Testis (tissue), 5 donors: ENCODE measurements at places on chromosomes 6 and 20. TPM values are rescaled to one million over a fixed set of nuclear protein-coding genes. Genes with fewer than 3 reads are reported as not detected.
A peak's percentile ranks its signal among the peaks of the same experiment; 100 is the strongest.

DNA sequence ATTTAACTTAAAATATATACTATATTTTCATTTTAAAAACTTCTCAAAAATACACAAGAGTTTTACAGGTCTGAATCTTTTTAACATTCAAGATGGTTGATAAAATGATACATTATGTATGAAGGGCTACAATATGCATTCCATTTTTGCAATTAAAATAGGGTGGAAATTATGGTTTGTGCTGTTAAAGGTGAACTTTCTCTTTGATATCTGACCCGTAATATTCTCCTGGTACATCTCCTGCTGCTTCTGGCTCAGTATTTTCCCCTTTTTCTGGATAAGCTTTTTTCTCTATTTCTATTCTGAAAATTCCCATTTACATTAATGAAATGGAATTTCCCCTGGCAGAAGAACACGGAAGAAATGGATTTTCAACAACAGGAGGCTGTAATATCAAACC lies 27.4 kb upstream of the LCA5 start:
- no peak overlapping the region for H3K4me3 ChIP-seq
- H3K4me1 ChIP-seq: no peaks in the 10 kb centered on the region
- H3K36me3 ChIP-seq: no peaks in the 10 kb centered on the region
- H3K27ac ChIP-seq: no peak overlapping the region
- no peak for DNase-seq

- H3K36me3 ChIP-seq: no peaks in the 10 kb centered on the region
- peaks cover 11% of the 10 kb centered on the region for H3K4me1 ChIP-seq
- peak; percentile 55 for DNase-seq
- no peak overlapping the region for H3K27ac ChIP-seq
- no peak overlapping the region for H3K4me3 ChIP-seq
- no peaks in the 10 kb centered on the region for H3K27me3 ChIP-seq
Measured at GRCh38 chr20:11195899-11196558, 522.2 kb upstream of the JAG1 start.

- H3K27me3 ChIP-seq: no peaks in the 10 kb centered on the region
- DNase-seq: no peak
- H3K36me3 ChIP-seq: no peaks in the 10 kb centered on the region
- H3K4me1 ChIP-seq: peaks cover 2% of the 10 kb centered on the region
- no peak overlapping the region for H3K27ac ChIP-seq
Measured at GRCh38 chr6:37155394-37156312, 14.3 kb upstream of the PIM1 start.

DNA sequence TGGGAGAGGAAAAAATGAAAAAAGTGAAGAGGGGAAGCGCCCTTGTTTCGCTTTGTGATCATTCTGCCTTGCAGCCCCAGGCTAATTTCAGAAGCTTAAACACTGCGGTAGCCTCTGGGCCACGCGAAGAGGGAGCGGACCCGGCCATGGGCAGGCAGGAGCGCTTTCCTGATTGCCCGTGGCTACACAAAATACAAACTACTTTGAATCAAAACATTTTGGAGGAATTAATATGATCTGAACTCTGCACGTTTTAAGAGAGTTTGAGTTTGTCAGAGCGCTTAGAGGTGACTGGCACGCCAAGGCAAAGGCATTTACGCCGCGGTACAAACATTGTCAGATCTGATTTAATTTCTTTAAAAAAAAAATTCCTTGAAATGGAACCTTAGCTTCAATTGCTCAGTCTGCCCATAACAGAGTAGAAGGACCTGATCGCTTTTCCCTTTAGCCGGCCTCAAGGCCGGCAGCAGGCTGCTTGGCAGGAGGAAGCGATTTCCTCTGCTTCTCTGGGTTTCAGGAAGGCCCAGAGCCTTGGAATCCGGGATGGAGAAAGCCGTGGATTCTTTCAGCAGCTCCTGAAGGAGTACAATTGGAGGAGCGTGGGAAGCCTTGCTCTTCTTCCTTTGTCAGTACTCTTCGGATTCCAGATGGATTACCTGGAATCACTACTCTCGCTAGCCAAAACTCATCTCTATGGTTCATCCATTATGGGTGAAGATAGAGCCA lies 9.7 kb downstream of the TFAP2D start:
- H3K27me3 ChIP-seq: no peaks in the 10 kb centered on the region
- no peak for DNase-seq
- no peak overlapping the region for H3K27ac ChIP-seq
- H3K4me3 ChIP-seq: no peak overlapping the region
- no peaks in the 10 kb centered on the region for H3K4me1 ChIP-seq

GRCh38 chr20:25052255-25053194 lies 5.4 kb downstream of the ACSS1 start:
- H3K4me3 ChIP-seq: no peak overlapping the region
- no peaks in the 10 kb centered on the region for H3K36me3 ChIP-seq
- peaks cover 85% of the 10 kb centered on the region for H3K4me1 ChIP-seq
- H3K27ac ChIP-seq: peak overlapping the region; percentile 71
- H3K27me3 ChIP-seq: no peaks in the 10 kb centered on the region

- no peaks in the 10 kb centered on the region for H3K27me3 ChIP-seq
- H3K36me3 ChIP-seq: no peaks in the 10 kb centered on the region
- H3K27ac ChIP-seq: no peak overlapping the region
- no peak overlapping the region for H3K4me3 ChIP-seq
- no peak for DNase-seq
- H3K4me1 ChIP-seq: peaks cover 17% of the 10 kb centered on the region
Measured at GRCh38 chr6:37684801-37685200, 12.9 kb downstream of the MDGA1 start.

GRCh38 chr6:109527989-109528388 lies 45.0 kb upstream of the ZBTB24 start:
- H3K36me3 ChIP-seq: no peaks in the 10 kb centered on the region
- H3K4me1 ChIP-seq: no peaks in the 10 kb centered on the region
- DNase-seq: no peak
- H3K4me3 ChIP-seq: no peak overlapping the region
- H3K27me3 ChIP-seq: no peaks in the 10 kb centered on the region

DNA sequence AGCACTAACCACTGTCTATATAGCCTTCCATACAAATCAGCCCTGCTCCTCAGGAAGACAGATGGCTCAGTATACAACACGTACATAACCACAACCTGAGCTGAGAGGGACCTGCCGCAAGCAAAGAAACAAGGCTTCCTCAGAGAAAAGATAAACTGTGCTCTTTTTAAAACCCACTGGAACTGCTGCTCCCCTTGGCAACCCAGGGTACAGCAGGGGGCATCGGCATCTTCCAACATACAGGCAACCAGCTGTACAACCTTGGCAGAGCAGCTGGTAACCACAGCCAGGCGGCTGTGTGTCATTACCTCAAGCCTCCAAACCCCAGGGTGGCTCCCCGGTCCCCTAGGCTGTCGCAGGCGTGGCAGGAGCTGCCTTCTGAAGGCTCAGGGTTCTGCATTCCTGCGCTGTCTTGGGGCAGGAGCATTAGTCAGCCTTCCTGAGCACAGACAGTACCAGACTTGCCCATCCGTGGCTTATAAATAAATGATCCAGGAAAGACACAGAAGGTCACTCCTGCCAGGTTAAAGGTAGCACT lies 249.5 kb downstream of the ADGRG6 start:
- H3K27me3 ChIP-seq: no peaks in the 10 kb centered on the region
- no peaks in the 10 kb centered on the region for H3K4me1 ChIP-seq
- no peak for DNase-seq
- no peaks in the 10 kb centered on the region for H3K36me3 ChIP-seq
- H3K27ac ChIP-seq: no peak overlapping the region
- H3K4me3 ChIP-seq: no peak overlapping the region

GRCh38 chr6:49097116-49097515 lies 365.9 kb downstream of the MMUT start:
- no peaks in the 10 kb centered on the region for H3K4me1 ChIP-seq
- H3K27ac ChIP-seq: no peak overlapping the region
- H3K4me3 ChIP-seq: no peak overlapping the region
- no peaks in the 10 kb centered on the region for H3K27me3 ChIP-seq
- DNase-seq: no peak
- no peaks in the 10 kb centered on the region for H3K36me3 ChIP-seq

DNA sequence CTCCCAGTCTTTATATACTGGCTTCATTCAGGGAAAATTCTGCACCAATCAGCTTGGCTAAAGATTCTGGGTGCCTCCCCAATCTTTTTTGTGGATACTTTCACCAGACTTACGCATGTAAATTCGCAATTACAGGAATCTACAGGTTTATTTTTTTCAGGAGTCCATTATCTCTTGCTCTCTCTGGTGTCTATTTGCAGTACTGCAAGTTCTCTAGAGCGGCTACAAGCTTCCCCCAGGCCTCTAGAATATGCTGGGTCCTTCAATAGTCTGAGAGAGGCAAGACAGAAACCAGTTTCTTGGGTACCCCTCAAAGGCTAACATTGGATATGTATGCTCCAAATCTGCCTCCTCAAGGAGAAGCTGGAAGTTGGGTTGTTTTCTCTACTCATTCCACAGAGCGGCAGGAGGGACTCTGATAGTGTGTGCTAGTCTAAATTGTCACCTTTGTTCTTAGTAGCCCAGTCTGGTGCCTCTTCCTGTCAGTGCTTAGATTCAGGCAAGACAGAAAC lies 58.5 kb downstream of the SUN5 start:
- H3K4me1 ChIP-seq: no peaks in the 10 kb centered on the region
- no peaks in the 10 kb centered on the region for H3K27me3 ChIP-seq
- DNase-seq: no peak
- no peak overlapping the region for H3K4me3 ChIP-seq
- no peak overlapping the region for H3K27ac ChIP-seq

DNA sequence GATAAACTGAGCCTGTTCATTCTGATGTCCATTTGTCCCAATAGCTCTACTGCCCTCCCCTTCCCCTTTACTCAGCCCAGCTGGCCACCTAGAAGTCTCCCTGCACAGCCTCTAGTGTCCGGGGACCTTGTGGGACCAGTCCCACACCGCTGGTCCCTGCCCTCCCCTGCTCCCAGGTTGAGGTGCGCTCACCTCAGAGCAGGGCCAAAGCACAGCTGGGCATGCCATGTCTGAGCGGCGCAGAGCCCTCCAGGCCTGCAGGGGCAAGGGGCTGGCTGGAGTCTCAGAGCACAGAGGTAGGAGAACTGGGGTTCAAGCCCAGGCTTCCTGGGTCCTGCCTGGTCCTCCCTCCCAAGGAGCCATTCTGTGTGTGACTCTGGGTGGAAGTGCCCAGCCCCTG lies 24.7 kb upstream of the FANCE start:
- no peaks in the 10 kb centered on the region for H3K36me3 ChIP-seq
- no peaks in the 10 kb centered on the region for H3K4me1 ChIP-seq
- no peaks in the 10 kb centered on the region for H3K27me3 ChIP-seq
- no peak overlapping the region for H3K4me3 ChIP-seq
- no peak for DNase-seq
- H3K27ac ChIP-seq: no peak overlapping the region

- peak overlapping the region; percentile 86 for H3K4me3 ChIP-seq
- DNase-seq: no peak
- no peaks in the 10 kb centered on the region for H3K27me3 ChIP-seq
- H3K36me3 ChIP-seq: no peaks in the 10 kb centered on the region
Measured at GRCh38 chr6:21596949-21597682, 3.6 kb downstream of the SOX4 start.

- no peak overlapping the region for H3K27ac ChIP-seq
- H3K4me1 ChIP-seq: peaks cover 24% of the 10 kb centered on the region
- no peaks in the 10 kb centered on the region for H3K36me3 ChIP-seq
- H3K4me3 ChIP-seq: peak overlapping the region; percentile 54
- DNase-seq: no peak
Measured at GRCh38 chr6:10413262-10413849, 1.5 kb downstream of the TFAP2A start.

DNA sequence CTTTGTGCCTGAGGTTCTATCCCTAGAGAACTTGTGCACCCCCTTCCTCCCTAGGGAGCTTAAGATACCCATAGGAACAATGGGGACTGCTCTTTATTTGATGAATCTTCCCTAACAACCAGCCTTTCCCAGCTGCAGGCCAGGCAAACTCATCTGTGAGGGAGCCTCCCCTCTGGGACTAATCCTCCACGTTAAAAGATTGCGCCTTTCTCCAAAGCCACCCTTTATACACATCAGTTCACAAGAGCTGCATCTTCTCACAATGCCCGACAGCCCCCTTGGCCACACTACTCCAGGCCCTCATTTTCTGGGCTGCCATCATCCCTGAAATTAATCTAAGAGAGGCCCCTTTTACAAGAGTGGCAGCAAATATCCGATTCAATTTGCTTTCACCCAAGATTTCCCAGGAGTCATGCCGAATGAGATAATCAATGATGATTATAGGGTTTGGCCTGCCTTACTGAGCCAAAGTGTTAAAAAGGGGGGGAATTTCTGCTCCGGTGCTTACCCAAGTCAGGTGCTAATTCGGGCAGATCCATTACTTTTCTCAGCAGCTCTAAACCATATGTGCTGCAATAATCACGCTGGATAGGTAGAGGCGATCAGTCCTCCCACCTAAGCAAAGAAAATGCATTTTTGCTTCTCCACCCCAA lies 336.5 kb downstream of the KIF16B start:
- no peak for DNase-seq
- H3K4me3 ChIP-seq: no peak overlapping the region
- no peaks in the 10 kb centered on the region for H3K27me3 ChIP-seq
- H3K4me1 ChIP-seq: no peaks in the 10 kb centered on the region
- no peak overlapping the region for H3K27ac ChIP-seq

DNA sequence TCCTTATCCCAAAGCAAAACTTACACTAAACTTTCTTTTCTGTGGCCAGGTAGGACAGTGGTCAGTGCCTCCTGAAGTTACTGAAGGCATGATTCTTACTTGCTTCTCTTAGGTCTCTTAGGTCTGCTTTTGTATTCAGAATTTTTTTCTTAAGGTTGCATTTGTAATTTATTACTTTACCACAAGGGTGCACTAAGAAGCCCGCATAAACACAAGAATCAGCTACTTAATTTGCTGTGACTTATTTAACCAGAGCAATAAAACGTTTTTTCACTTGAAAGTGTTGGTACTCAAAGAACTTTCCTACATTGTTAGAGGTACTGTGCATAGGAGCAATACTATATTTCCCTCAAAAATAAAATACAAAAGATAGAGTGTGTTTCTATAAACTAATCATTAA lies 75.4 kb upstream of the LAMA2 start:
- no peaks in the 10 kb centered on the region for H3K36me3 ChIP-seq
- H3K4me1 ChIP-seq: no peaks in the 10 kb centered on the region
- no peak overlapping the region for H3K27ac ChIP-seq
- no peaks in the 10 kb centered on the region for H3K27me3 ChIP-seq

HLA-DOB gene
- 1.3 TPM for total RNA-seq

ZKSCAN4 gene
- 7.2 TPM for total RNA-seq

LGSN gene
- total RNA-seq: 1.8 TPM

HLA-F gene
- total RNA-seq: 25.3 TPM

CDS2 gene
- total RNA-seq: 65.7 TPM

MANEA gene
- 13.0 TPM for total RNA-seq

FAM83D gene
- total RNA-seq: 13.7 TPM

NRN1 gene
- total RNA-seq: 1.3 TPM

GMPR gene
- total RNA-seq: 215 TPM

HDGFL1 gene
- total RNA-seq: 92.2 TPM

BPIFA1 gene
- not detected for total RNA-seq

ZSCAN16 gene
- total RNA-seq: 3.5 TPM

BEND6 gene
- total RNA-seq: 1.4 TPM

BACH2 gene
- total RNA-seq: 6.5 TPM
